ENCODE measurements at places on chromosomes 2 and 18. TPM values are rescaled to one million over a fixed set of nuclear protein-coding genes. Genes with fewer than 3 reads are reported as not detected.

GRCh38 chr18:79819064-79819967, 21.6 kb downstream of the KCNG2 start:
- no peak for DNase-seq

DNA sequence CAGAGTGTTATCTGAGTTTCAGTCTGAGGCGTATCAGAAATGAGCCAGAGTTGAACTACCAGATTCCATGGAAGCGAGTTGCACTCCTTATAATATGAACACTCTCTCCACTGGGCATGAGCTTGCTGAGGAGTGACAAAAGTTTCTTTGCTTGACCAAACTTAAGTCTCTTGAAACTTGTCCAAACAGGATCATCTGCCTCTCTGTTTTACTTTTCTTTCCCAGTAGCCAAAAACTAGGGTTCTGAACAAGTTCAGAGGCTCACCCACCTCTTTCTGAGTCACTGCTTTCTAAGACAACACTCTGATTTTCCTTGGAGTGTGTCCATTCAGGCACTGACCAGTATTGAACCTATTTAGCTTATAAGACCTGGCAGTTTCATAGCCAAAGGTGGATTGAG, 233.2 kb upstream of the TCF4 start:
- no peak for DNase-seq

Gene MROH2A
- total RNA-seq, result not detected

- DNase-seq, result no peak
These were observed 403.8 kb upstream of the ID2 start for GRCh38 chr2:8277921-8278571.

Gene SH2D6
- total RNA-seq, result not detected

GRCh38 chr18:45275367-45276113, 339.7 kb upstream of the SLC14A2 start:
- peak; percentile 27 for DNase-seq

Gene MIB1
- 73.2 TPM for total RNA-seq

Gene CCT4
- 160 TPM for total RNA-seq

DNA sequence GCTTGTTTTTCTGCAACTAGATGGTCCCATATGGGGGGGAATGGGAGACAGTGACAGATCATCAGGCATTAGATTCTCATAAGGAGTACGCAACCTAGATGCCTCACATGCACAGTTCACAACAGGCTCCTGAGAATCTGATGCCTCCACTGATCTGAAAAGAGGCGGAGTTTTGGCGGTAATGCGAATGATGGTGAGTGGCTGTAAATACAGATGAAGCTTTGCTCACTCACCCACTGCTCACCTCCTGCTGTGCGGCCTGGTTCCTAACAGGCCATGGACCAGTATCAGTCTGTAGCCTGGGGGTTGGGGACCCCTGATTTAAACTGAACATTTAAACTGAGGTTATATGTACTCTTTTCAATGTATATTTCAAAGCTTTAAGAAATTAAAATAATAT, 40.7 kb downstream of the SOS1 start:
- no peak for DNase-seq
